ENCODE measurements at places on chromosomes 2 and 18.
A peak's percentile ranks its signal among the peaks of the same experiment; 100 is the strongest.

DNA sequence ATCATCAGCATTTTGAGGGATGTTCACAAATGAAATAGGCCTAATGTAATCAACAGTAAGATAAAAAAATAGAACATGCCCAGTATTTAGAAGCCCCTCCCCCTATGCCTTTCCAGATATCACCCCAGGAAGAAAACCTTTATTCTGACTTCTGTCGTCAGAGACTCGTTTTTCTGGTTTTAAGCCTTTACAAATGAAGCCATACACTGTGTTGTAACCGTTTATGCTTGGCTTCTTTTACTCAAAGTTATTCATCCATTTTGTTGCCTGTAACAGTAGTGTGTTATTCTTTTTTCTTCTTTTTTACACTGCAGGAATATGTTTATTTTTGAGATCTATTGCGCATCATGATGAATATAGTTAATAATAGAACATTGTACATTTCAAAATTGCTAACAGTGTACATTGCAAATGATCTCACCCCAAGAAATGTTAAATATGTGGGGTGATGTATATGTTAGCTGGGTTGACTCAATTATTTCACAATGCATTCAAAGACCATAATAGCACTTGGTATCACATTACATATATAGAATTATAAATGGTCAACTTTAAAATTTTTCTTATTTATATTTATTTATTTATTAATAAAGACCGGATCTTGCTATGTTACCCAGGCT is 28.1 kb upstream of the PNPT1 start:
- peak; percentile 50 for DNase-seq

DNA sequence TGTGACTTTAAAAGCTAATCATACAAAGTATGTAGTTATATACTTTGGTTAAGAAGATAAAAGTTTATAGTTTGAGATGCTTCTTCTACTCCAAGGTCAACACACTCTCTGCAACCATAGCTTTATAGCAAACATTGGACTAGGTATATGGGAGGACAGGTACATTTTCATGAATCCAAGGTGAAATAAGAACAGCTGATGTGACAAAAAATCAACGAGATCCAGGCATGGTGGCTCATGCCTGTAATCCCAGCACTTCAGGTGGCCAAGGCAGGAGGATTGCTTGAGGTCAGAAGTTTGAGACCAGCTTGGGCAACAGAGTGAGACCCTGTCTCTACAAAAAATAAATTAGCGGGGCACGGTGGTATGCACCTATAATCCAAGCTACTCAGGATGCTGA is 163.3 kb upstream of the VWC2L start:
- no peak for DNase-seq

DNA sequence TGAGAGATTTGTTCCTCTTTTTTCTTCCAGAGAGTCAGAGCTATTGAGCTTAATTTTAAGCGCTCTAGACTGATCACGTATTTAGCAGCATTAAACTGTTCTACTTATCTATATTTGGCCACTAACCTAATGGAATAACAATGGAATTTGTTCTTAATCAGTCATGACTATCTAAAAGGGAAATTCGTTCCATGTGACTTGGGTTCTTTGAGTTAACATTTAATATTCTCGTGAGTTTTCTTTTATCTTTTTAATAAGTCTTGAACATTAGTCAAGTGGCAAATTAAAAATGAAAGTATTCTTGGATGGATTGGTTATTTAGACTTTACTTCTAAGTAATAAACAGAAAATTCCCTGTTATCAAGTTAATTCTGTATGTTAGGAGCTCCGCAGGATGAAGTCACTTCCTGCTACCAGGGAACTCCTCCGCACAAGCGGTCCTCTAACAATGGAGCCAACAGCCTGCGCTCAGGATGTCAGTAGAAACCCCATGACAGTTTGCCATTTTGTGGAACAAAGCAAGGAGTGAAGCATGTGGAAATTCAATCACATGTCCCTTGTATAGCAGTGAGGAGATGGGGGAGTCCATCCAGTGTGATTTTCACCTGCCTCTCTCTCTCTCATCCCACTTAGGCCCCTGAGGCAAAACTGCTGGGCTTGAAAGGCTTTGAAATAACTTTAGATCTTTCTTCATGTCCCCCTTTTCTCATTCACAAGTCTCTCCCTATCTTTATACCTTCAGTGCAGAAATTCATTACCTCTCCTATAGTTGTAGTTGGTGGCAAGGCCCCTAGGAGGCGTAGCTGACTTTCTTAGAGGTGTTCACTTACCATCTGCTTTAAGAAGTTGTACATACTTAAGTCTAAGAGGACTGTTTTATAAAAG is 138.1 kb downstream of the WDR7 start:
- peak; percentile 26 for DNase-seq

DNA sequence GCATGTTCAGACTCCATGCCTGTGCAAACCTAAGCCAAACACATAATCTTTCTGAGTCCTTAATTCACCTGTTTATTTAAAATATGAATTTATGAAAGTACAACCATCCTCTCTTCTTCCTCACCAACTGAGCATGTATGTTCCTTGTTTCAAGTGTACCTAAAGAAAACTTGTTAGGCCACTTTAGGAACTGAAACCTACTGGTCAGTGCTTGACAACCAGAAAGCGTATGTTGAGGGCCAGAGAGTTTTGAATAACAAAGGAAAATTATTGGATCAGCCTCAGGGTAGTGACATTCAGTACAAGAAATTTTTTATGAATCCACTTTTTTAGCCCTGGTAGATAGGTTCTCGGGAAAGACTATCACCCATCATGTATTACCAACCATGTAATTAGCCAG is 847.6 kb upstream of the CELF4 start:
- no peak for DNase-seq

DNA sequence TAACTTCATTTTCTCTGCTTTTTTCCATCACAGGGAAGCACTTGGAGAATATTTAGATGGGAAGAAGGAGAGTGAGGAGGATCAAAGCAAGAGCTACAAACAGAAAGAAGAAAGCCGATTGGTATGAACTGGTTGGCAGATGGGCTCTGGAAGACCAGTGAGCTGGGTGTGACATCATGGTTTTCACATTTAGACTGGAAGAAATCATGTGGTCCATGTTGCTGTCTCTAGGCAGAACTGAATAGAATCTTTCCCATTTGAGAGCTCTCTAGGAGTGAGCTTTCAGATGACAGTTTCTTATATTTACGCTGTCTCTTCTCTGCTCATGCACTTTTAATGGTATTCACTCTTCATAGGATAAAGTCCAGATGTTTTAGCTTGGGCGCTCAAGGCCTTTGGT is 12.6 kb downstream of the DRC1 start:
- no peak for DNase-seq

DNA sequence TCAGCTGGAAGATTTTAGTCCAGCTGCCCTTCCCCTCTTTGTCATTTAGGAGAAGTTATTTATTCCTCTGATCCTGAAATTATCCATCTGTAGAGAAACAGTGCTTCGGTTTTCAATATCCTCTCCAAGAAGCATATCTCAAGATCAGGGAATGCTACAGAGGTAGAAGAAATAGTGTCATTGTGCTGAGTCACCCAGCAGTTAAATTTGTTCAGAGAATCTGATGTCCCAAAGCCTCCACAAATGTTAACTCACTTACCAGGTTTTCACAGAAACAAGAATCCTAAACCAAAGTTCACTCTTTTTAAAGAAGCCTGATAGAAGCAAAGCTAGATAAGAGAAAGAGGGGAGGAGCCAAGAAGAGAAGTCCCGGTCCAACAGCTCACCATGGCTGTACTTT is 480.7 kb upstream of the GYPC start:
- DNase-seq = no peak

DNA sequence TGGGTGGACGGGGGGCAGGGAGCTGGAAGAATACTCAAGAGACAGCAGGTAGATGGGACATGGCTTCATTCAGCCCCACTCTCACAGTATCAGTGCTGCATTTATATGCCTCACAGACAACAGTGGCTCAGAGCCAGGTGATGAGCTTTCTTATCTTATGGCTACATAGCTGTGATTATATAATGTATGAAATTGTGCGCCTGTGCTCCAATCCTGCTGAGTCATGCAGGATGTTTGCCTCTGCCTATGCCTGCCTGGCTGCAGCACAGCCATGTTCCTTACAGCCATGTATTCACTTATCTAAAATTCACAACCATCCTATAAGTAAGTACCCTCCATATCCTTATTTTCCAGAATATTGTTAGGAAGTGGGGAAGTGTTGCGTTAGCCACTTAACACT is 37.7 kb upstream of the RNF103 start:
- no peak for DNase-seq

DNA sequence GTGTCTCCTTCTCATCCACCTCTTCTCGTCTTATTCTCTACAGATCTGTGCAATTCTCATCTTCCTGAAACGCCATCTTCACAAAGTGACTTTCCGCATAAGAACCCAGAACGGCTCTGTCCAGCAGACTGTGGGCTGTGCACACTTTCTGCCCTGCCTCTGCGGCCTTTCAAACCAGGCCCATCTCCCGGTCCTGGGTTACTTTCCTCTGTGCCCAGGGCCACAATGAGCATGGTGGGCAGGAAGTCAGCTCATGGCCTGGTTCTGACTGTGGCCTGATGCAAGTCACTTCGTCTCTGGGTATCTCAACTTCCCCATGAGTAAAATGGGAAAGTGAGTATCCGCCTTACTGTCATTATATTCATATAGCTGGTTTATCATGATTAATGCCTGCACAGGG is 71.7 kb upstream of the TMEM200C start:
- no peak for DNase-seq

- DNase-seq = no peak
These were observed 2.1 kb upstream of the TMEM131 start for GRCh38 chr2:97997784-97998392.

DNA sequence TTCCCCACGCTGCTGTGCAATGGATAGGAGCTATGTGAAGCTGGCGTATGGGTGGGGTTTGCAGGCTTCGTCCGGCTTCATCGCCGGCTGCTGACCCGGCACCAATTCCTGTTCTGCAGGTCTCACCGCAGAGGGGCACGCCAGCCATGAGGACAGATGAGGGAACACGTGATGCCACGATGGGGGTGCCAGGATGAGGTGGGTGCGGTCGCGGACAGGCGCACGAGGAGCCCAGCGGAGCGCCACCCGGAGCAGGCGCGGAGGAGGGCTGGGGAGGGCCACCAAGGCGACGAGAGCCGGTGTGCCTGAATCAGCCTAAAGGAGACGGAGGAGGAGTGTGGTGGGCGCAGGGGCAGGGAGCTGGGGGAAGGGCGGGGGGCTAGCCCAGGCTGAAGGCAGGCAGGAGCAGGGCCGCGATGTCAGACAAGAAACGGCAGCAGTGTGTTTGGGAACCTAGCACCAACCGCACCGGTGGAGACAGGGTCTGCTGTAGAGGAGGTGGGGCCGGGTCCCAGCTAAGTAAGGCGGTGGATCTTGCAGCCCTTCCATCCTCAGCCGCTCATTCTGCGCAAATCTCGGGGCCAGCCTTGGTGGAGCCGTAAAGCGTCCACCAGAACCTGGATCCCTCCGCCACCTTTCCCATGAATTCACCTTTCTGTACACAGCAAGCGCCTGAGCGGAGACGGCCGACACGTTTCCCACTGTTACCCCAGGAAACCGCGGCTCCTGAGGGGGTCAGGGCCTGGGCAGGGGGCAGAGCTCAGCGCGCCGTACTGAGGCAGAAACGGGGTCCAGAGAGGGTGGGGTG is 17.0 kb upstream of the CD8A start:
- peak; percentile 78 for DNase-seq

- no peak for DNase-seq
These were observed 32.3 kb upstream of the STAT4 start for GRCh38 chr2:191183081-191183480.

GRCh38 chr18:78799382-78800089 is 180.1 kb upstream of the SALL3 start:
- no peak for DNase-seq

DNA sequence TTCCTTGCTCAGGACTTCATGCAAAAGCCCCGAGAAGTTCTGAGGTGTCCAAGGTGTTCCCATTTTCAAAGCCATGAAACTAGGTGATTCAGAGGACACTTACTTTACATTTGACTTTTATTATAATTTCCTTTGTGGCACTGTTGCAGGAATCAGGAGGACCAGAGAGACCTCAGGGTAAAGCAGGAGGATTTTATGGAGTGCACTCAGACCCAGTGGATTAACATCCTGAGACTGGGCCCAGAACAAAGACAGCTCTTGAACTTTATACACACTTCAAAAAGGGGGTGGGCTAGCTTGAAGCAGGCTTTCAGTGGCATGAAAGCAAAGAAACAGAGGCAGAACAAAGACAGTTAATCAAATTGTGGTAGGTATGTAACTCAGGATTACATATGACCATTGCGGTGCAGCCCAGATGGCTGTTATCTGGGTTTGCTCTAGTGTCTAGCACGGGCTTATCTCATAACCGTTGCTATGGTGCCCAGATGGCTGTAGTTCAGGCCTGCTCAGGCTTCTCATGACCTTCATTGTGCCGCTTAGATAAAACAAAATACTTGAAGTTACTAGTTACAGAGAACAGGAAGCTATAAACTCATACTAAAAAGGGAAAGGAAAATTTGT is 39.4 kb downstream of the TMEM182 start:
- DNase-seq = no peak

- no peak for DNase-seq
These were observed 1.2 kb downstream of the SATB2 start for GRCh38 chr2:199456383-199457146.
